Fibroblast of the aortic adventitia (primary cell): ENCODE measurements at places on chromosomes 5 and 9.

DNA sequence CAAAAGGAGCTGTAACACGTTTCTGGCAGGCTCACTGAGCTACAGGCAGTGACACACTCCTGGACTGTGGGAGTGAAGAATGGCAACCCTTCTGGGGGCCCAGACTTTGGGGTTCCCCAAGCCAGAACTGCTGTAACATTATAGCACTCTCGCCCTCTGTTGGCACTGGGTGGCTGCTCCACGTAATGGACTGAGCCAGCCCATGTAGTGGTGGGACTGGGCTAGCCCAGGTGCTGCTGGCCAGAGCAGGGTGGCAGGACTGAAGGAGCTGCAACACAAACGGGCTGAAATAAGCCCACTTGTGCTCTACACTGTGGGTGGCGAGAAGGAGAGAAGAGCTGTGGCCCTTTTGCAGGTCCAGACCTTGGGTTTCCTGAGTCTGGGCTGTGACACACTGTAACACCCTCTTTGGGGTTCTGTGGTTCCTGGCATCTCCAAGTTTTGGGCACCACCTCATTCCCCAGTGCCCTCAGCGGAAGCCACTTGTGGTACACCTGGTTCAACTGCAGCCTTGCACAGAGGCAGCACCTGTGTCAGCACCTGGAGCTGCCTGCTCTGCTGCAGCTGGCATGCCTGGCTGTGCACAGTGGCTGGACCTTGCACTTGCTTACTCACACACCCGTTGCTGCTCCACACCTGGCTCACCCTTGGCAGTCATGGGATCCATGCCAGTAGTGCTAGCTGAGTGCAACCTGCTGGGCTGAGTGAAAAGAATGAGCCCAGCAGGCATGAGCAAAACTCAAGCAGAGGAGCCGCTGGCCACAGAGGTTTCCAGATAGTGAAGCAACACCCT lies 95.0 kb upstream of the PRR16 start:
- no peak for DNase-seq

- no peak for DNase-seq
Observed at GRCh38 chr9:88721025-88721424, 186.0 kb downstream of the NXNL2 start.

DNA sequence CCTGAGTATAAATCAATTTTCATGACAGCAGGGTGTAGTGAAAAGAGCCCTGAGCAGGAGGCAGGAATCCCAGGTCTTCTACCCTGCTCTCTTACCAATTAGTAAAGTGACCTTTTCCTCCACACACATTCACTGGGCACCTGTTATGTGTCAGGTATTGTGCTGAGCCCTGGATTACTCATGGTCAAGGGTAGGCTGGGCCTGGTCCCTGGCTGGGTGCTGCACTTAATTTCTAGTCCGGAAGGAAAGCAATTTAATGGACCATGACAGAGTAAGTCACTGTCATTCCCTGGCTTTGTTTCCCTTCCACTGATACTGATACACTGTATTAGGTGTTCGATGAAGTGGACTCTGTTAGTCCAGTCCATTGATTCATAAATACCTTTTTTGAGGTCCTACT lies 29.1 kb upstream of the BRINP1 start:
- no peak for DNase-seq

DNA sequence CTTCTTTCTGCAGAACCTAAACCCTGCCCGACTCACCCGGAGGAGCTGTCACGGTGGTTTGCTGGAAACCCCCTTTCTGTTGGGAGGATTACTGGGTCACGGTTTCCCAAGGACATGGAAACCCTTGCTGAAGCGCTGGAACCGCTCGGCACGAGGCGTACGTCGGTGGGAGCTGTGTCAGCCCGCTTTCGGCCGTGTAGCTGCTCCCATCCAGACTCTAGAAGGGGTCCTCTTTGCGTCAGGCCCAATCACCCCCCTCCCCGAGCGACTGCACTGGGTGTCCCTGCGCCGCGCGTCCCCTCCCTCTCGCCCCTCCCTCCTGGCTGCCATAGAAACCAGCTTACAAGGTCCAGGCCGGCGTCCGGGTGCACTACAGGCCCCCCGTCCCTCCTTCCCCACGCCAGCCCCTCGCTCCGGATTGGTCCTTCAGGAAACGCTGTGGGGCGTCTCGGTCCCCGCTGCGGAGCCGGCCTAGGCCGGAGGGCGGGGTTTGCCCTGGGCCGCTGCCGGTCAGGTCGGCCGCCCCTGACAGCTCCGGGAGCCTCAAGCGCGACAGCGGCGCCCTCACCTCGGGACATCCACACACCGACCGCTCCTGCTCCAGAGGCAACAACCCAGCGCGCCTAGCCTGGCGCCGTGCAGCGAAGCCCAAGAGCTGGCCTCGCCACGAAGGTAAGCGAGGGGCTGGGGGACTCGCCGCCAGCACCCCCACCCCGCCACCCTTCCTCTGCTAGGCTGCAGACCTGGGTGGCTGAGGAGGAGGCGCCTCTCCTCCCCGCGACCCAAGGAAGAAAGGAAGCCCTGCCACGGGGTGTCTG lies at the start of gene NIM1K:
TSS of gene NIM1K (plus strand) at position 486 of the 818 bp plus-strand sequence. CDS start 53,551 bp downstream, outside the sequence.
- DNase-seq = peak; percentile 20

DNA sequence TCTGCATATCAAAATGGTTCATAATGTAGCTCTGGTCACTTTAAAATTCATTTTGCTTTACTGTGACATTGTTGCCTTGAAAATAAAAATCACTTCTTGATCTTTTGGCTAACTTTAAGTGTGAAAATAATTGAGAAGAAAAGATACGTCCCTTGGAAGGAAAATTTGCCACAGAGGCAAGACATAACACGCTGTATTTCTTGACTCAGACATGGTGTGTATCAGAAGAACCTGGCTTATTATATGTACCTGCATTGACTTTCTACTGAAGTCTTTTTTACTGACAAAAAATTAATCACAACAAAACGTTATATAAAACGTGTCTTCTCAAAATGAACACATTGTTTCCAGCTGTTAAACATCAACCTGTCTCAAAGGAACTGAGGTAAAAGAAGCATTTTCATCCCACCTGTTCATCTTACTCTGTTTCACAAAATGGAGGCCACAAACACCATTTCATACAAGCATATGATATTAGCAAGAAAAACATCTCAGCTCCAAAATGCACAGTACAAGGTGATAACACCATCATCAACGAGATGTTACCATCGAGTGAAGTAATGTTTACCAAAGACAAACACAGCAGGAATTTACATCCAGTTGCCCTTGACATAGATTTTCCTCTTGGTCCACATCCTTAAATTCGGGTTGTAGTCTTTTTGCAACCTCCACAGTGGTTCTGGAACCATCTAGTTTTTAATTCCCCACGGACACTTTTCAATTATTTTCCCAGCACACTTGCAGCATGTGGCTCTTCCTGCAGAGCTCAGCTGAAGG lies 179.9 kb downstream of the GLIS3 start:
- no peak for DNase-seq

DNA sequence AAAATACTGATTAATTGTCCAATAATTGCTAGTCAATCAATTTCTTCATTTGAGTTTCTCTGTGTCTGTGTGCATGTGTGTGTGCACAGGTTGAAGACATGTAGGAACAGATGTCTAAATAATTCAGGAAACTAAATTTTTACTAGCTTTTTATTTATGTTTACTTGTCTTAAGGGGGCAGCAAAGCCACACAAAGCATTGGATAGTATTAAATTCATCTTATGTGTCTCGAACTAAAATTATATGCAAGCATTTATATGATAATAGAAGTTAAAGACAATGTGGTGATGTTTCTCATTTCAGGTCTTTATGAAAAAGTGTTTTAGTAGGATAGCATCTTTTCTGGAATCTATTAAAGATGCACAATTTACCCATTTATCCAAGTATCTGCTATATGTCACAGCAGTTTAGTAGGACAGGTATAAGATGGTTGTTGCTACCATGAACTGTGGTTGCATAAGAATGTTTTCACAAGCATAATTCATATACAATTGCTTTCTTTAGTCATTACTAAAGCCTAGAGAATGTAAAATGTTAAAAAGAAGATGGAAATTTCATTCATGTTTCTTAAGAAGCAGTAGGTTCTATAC lies 784.6 kb upstream of the NUDT12 start:
- peak; percentile 59 for DNase-seq

- DNase-seq = no peak
Observed at GRCh38 chr5:94992325-94992724, 292.6 kb downstream of the MCTP1 start.

GRCh38 chr5:82534986-82535385 lies 256.8 kb upstream of the RPS23 start:
- DNase-seq = peak; percentile 40

DNA sequence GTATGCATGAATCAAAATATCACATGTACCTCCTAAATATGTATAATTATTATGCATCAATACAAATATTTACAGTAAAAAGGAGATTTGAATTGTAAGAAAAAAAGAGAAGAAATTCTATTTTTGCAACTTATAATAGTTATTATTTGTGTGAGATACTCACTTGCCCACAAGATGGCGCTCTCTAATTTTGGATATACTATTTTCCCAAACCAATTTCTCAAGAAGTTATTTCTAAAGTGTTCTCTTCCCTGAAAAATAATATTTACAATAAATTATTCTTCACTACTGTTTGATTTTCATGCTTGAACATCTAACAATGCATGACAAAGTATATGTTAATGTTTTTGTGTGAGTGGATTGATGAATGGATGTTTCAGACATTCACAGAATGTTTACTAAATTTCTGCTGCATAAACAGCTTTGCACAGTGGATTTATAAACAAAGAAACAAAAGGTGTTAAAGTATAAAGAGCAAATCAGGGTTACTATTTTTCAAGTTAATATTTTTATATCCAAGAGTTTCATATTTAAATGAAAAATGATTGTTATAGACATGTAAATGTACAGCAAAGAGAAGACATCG lies 503.4 kb downstream of the PDE4D start:
- DNase-seq = peak; percentile 46

DNA sequence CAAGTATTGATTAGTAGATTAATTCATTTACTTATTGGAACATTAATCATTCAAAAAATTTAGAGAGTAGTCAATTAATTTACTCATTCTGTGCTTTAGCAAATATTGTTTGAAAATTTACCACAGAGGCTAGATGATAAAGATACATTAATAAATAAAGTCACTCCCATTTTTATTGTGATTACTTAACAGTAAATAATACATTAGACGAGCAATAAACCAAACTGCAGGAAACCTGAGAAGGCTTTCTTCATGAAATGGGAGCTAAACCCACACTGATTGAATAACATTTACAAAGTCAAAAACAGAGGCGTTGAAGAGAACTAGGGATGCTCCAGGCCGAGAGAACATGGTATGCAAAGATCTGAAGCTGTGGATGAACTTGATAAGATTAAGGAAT lies 38.8 kb upstream of the PRDM9 start:
- DNase-seq = no peak

DNA sequence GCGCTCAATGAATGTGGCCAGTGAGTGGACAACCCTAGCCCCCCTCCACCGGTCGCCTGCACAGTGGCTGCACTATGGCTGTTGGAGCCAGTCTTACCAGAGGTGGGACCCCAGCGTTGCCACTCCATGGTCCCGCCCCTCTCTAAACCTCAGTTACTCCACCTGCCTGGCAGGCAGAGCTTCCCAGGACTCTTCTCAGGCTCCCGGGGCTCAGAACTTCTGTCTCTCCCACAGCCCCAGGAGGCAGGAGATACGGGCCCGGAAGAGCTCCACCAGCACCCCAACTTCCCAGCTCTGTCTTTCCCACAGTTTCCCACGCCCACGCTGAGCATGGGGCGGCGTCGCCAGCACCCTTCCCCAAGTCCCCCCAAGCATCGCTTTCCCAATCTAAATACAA lies 975 bp downstream of the RASGEF1C start:
- no peak for DNase-seq

- no peak for DNase-seq
Observed at GRCh38 chr9:93305497-93306020, 121.6 kb downstream of the WNK2 start.

DNA sequence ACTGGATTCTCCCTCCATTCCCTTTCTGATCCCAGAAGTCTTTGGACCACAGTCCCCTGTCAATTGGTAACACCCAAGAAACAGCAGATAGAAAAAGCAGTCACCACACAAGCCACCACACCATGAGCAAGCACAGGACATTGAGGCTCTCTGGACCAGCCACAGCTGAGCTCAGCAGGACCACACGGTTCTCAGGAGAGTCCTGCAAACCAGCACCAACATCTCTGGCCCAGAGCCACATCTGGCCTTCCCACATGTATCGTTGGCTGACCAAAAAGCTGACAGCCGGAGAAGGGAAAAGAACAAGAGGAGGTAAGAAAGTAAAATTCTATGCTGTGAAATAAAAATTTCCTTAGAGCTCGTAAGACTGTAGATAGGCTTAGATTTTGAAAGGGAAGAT lies 56.7 kb downstream of the KLHL3 start:
- no peak for DNase-seq

GRCh38 chr5:150599917-150600511 lies 40.4 kb upstream of the SYNPO start:
- DNase-seq = peak; percentile 79

DNA sequence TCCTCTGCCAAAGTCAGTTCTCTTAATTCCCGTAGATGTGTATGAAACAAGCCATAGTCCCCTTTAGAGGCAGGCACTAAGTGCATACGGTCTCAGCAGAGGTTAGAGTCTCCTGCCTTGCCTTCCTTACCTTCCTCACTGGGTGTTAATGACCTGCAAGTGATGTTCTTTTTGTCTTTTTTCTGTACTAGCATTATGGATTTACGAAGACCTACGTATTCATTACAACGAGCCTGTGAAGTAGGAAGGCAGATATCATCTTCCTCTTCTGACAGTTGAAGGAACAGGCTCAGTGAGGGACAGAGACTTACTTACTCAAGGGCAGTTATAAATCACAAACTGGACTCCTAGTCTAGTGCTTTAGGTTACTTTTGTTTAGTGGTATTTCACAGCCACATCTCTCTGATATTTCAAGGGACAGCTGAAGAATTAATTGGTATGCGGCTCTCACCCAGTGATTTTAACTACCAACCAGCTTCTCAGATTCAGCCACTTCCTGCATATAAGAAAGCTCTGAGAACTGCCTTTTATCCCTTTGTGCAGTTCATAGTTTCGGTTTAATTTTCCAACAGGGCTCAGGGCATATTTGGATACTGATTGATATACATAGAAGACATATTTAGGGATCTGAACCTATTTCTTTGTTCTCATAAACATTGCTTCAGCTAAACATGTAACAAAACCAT lies 85.1 kb upstream of the CKMT2 start:
- DNase-seq = no peak

GRCh38 chr5:18378066-18378465 lies 743.8 kb downstream of the TAF11L14 start:
- no peak for DNase-seq

- no peak for DNase-seq
Observed at GRCh38 chr5:23412515-23412914, 94.9 kb upstream of the PRDM9 start.

- DNase-seq = peak; percentile 59
Observed at GRCh38 chr5:159616952-159617351, 286.7 kb upstream of the IL12B start.

DNA sequence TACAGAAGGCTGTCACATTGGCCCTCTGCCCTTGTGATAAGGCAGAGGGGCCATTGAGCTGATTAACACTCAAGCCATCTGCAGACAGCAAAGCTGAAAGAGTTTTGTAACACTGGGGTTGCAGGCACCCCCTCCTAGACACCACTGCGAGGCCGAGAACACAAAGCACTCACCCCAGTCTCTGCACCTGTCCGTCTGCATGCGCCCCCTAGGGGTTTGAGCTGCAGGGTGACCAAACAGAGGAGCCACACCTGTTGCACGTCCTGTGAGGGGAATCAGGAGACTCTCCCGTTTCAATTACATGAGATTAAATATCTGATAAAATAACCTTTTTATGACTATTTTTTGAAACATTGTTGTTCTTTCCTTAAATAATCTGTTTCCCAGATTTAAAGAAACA lies 1180.4 kb downstream of the CDH9 start:
- no peak for DNase-seq

- DNase-seq = peak; percentile 49
Observed at GRCh38 chr5:119275146-119275545, 80.7 kb upstream of the TNFAIP8 start.

- DNase-seq = no peak
Observed at GRCh38 chr5:178398901-178399700, 166.5 kb upstream of the PHYKPL start.
